Urinary bladder (tissue), 4 donors: ENCODE measurements at places on chromosomes 7 and 10.

- DNase-seq: no peak
Measured at GRCh38 chr7:35555934-35556333, 139.0 kb downstream of the HERPUD2 start.

DNA sequence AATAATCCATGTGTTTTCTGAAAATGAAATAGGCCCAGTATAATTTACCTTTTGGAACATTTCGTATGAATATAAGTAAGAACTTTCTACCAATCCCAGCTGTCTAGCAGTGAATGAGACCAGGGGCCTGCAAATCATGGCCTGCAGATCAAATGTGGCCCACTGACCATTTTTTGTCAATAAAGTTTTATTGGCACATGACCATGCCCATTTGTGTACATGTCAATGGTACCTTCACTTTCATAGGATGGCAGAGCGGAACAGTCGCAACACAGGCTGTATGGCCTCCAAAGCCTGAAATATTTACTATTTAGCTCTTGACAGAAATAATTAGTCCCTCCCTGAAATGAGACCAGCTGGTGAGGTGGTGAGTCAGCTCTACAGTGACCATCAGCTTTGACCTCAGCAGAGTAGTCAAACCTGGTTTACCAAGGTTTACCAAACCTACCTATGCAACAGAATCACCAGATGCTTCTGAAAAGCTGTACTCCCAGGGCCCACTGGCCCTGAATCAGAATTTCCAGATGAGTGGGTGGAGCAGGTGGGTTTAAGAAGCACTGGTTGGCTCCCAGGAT, 13.8 kb upstream of the C10orf90 start:
- DNase-seq: no peak

DNA sequence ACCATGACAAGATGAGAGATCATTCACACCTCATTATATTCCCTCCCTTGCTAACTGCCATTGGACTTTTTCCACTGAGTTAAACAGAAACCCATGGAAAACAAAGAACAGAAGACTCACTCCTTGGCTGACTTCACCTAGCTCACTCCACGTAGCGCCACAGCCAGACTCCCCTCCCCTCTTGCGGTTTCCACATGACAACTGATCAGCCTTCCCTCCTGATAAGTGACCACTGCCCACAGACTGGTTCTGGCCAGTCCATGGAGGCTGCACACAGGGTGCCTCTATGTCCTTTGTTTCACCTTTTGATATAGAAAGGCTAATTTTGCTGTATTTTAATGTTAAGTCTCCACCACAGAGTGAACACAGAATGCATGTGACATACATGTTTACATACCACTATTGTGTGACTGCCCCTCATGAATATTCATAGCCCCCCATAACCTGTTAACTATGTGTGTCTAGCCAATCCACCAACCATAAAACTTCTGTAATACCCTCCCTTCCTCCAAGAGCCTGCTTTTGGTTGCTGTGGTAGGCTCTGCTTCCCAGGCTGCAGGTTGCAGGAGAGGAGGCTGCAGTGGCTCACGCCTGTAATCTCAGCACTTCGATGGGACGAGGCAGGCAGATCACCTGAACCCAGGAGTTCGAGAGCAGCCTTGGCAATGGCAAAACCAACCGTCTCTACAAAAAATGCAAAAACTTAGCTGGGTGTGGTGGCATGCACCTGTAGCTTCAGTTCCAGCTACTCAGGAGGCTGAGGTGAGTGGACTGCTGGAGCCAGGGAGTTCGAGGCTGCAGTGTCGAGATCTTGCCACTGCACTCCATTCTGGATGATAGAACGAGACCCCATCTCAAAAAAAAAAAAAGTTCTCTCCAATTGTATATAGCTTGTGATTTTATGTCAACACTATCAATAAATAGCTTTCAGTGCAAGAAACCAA, 10.0 kb upstream of the IFIT5 start:
- no peak for DNase-seq

DNA sequence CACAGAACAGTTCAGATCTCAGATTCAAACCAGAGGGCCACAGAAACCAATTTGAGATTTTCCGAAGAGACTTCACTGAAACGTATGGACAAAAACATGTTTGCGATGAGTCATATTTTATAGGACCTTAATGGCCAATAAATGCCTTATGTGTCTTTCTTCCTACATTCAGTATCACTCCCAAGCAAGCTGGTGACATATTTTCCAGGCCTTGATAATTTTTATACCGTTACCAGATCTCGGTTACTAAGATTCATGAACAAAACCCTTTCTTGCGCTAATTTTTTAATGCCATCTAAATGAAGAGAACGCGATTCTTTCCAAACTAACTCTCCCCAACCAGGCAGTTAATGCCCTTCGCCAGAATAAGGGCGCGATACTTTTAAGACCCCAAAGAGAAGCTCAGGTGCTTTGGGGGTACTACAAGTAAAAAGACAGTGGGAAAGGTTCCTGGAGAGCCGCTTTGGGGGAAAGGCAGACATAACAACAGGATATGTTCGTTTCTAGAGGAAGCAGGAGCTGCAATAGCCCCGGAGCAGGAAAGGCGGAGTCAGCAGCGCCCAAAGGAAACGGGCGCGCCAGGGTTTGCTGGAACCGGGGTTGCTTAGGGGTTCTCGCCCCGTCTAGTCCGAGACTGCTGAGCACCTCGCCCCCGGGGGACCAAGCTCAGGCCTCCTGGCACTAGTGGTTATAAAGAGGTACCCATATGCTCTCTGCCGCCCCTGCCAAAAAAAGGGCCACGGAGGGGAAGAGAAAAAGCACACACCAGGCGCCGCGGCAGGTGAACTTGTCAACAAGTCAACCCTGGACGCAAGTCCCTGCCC, 884 bp downstream of the ICA1 start:
- no peak for DNase-seq

DNA sequence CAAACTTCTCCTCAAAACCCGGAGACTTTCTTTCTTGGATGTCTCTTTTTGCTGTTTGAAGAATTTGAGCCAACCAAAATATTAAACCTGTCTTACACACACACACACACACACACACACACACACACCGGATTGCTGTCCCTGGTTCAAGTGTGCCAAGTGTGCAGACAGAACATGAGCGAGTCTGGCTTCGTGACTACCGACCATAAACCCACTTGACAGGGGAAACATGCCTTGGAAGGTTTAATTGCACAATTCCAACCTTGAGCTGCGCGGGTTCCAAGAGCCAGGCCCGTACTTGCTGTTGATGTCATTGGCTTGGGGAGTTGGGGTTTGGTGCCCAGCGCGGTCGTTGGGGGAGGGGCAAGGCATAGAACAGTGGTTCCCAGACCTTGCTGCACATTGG, 1.7 kb downstream of the EGFR start:
- no peak for DNase-seq

DNA sequence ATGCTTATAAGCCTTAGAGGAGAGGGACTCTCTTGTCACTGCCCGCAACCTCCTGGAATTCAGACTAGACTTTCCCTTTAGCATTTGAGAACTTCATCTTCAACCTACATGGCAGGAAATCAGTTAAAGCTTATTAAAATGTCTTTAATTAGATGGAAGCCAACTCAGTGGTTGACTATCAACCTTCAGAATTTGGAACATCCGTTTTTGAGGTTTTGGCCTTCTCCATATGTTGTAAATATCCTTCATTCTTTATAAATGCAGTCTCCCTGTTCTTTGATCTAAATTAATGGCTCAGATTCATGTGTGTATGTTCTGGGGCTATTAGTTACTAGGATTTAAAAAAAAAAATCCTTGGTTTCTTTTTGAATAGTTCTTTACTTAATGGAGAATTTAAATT, 85.0 kb downstream of the ANKRD61 start:
- no peak for DNase-seq

- no peak for DNase-seq
Measured at GRCh38 chr7:92874567-92874966, 38.2 kb upstream of the CDK6 start.

DNA sequence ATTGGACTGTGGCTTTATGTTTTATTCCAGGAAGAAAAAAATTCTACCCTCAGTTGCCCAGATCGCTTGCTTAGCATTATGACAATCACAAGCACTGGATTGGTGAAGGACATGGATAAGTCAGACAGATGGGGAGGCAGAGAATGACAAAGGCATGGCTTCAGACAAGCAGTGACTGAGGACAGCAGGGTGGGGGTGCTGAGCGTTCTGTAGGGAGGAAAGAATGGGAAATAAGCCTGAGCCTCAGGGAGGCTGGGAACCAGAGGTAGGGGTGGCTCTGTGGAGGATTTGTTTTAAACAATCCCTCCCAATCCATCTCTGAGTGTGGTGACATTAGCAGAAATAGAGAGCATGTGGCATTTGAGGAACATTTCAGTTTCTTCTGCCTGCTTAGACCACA, 896.9 kb downstream of the CCSER2 start:
- DNase-seq: no peak

GRCh38 chr7:73718905-73719805, at the start of gene STX1A:
Gene STX1A (minus strand): TSS chr7:73719669. CDS start chr7:73719631, 38 bp downstream.
- no peak for DNase-seq

- no peak for DNase-seq
Measured at GRCh38 chr10:119252051-119252465, 44.7 kb downstream of the GRK5 start.

DNA sequence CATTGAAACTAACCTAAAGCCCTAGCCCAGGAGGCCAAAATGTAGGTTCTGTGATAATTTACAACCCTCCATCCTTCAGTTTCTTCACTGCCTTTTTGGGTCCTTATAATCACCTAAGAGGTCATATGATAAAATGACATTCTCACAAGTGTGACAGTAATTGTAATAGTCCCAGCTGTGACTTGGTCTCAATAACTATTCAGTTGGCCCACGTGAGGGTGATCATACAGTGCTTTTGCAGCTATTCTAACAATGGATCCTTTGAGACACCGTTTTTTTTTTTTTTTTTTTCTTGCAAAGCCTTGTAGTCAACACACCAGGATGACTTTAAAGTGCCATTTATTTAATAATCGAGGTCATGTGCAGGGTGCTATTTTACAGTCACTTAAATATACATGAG, 760.0 kb downstream of the PHTF2 start:
- no peak for DNase-seq

DNA sequence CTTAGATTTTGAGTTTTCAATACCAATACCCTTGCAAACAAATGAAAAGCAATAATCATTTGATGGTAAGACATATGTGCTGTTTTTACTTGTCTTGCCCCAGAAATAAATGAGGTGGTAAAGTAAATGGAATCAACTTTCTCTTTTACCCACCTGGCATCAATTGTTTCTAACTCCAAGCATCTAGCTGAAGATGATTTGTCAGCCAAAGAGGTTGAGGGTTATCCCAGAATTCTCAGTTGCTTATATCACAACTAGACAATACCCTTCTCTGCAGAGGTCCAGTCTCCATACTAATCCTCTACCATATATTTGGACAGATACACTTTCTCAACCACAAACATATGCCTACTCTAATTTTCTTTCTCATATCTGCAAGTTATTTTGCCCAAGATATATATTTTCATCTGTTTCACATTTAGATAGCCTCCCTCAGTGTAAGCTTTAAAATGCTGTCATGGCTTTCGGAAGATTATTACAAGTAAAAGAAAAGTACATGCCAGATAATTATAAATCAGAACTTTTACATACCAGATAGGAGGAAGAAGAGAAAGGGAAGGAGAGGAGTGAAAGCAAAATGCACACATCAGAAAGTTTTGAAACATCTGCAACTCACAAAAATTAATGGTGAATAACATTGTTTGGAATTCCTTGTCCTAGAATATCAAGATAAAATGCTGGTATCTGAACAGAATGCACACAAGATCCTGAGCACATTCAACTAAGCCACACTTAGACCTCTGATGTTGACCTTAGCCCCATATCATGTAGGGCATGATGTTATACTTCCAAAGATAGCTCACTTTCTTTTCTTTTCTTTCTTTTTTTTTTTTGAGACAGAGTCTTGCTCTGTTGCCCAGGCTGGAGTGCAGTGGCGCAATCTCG, 146.6 kb downstream of the REEP3 start:
- no peak for DNase-seq

DNA sequence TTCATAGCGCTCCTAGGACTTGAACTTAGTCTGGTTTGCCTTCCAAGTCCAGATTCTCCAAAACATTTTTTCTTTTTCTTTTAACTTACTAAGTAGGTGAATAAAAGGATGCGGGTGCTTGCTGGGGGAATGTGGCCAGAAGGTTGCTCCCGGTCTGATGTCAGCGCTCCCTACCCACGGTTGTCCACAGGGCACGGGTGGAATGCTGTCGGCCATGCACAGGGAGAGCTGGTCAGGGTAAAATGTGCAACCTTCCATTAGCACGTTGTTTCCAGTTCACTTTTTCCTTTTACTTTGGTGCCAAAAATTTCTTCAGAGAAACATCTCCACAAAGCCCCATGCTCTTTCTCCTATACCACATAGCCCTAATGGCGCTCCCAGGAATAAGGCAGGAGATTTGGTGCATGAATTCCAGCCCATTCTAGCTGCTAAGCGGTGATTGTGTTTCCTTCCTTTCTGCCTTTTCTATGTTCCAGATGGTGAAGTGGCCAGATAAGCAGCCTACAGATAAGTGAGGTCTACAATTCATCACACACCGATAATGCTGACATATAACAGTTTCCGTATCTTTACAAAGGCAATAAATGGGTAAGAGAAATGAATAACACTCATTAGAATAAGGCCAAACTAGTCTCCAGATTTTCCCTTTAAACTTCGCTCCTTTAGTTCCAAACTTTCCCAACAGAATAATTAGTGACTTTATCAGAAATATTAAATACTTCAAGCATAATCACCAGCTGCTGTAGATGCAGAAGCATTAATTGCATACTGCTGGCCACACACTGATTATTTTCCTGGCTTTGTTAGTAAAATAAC, 138.3 kb upstream of the FGFR2 start:
- DNase-seq: no peak

DNA sequence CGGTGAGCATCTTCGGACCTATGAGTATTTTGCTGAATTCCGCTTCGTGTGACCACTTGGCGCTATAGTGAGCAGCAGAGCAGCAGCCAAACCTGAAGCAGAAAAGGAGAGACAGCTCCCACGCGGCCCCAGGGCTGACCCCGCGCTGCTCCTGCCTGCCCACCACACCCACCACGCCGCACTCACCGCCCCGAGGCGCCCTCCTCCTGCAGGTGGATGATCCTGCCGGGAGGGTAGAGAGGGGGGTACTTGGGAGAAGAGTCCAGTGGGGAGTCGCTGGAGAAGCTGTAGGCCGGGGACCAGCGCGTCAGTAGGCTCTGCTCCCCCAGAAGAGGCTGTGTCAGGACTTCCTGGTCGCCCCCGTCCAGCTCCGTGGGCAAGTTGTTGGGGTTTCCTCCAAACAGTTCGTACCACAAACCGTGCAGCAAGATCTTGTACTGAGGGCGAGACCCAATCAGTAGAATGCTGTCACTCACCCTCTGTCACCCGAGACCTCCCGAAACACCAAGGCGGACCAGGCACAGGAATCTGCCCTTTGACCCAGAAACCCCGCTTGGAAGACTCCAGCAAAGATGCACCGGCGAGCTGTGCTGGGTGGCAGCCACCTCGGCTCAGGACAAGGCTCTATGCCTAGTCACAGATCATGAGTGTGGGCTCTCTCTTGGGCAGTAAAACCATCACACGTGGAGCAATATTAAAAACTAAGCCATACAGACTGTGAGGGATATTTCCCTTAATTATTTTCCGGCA, 37.6 kb downstream of the DAGLB start:
- no peak for DNase-seq
